ENCODE measurements at places on chromosomes 13 and 19.

DNA sequence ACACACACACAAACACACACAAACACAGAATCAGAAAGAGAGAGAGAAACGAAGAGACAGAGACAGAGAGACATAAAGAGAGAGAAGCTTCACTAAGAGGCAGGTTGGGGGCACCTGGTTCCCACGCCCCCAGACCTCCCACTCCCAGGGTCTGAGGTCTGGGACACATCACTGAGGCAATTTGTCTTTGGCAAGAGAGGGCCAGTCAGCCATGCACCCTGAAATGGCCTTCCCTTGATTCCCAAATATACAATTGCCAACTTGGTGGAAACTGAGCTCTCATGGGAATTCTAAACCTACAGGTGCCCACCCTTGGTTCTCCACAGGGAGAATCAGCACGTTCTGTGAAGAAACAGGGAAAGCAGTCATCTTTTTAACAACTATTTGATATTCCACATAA, 79.5 kb downstream of the COL4A1 start:
- no peak for DNase-seq

DNA sequence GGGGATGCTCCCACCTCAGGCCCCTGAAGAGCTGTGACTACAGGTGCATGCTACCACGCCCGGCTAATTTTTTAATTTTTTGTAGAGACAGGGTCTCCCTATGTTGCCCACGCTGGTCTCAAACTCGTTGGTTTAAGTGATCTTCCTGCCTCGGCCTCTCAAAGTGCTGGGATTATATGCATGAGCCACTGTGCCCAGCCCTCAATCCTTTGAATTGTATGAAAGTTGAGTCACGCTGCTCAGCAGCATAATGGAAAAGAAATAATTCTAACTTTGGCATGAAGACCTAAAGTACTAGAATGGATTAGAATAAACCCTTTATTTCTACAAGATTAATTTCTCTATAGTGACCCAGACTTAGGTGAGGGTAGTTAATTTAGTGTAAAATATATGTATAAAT, 42.4 kb downstream of the MRPS31 start:
- DNase-seq: no peak

- no peak for DNase-seq
Measured at GRCh38 chr13:112244061-112244460, 132.1 kb upstream of the SPACA7 start.

- no peak for DNase-seq
Measured at GRCh38 chr19:31232871-31233270, 116.4 kb downstream of the TSHZ3 start.

DNA sequence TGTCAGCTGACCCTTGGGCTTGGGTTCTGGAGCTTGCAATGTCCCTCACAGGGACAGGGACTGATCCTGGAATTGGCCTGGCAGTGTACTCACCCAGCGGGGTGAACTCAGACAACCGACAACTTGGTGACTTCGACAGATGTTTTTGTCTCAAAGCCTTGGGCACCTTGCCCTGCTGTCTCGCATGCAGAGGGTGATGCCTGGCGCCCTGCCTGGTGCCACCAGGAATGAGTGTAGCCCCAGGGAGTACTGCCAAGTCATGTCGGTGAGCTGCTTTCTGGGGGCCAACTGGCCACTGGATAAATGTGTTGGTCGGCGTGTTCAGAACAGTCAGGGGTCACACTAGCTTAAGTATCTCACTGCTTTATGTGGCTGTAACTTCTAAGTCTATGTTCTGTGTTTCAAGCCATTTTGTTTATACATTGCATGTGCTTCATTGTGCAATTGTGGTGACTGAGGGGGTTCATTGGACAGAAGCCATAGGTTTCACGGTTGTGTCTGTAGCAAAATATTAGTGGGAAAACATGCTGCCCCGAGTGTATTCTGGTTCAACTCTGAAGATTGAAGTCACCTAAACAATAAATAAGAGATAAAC, 96.3 kb upstream of the TNFSF11 start:
- no peak for DNase-seq
